ENCODE measurements at places on chromosomes 2 and 18.

DNA sequence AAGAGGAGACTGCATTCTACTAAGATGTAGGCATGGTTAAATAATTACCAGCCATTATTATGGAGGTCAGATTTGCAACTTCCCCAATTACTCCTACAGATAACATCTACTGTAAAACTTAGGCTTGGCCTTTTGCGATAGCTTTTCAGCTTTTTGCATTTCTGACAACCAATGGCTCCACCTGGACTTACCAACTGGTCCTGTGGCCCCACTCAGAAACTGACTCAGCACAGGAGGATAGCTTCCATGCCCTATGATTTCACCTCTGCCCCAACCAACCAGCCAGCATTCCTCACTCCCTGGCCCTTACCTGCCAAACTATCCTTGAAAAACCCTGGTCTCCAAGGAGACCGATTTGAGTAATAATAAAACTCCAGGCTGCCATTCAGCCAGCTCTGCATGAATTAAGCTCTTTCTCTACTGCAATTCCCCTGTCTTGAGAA is 28.2 kb downstream of the TUBB6 start:
- no peak for DNase-seq

GRCh38 chr2:106120432-106120831 is 73.7 kb downstream of the UXS1 start:
- no peak for DNase-seq

DNA sequence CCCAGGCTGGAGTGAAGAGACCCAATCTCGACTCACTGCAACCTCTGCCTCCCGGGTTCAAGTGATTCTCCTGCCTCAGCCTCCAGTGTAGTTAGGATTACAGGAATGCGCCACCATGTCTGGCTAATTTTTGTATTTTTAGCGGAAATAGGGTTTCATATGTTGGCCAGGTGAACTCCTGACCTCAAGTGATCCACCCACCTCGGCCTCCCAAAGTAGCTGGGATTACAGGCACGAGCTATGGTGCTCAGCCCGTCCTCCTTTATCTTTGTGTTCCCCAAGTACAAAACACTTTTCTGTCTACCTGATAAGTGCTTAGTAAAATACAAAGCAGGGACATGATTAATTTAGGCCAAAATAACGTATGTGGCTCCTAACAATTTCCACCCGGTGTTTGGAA is 91.2 kb upstream of the STK17B start:
- no peak for DNase-seq

DNA sequence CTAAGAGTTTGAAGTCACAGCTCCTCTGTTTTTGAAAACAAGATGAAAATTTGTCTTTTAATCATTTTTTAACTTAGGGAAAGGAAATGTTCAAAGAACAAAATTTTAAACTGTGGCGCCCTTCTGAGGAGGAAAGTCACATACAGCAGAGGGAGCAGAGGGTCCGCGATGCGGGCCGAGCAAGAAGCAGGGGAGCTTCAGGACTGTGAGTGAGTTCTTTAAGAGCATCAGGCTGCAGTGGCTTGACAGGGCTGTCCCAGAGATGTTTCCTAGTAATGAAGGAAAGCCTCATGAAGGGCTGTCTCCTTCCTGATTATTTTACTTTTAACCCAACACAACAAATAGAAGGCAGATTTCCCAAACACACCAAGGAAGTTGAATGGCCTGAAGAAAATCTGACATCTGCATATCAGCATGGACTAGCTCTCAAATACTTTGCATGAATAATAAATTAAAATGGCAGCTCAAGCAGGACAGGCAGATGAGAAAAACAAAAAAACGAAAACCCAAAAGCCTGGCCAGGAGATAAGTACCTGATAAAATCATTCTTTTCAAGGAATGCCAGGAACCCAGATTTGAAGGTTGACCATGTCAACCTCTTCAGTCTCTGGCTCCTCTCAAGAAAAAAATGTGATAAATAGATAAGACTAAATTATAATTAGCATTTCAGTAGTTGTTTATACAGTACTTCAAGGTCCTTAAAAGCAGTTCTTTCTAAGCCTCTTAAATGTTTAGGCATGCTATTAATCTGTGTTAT is 60.8 kb downstream of the SLC40A1 start:
- DNase-seq = no peak

GRCh38 chr2:178473931-178474330 is 4.5 kb downstream of the FKBP7 start:
- no peak for DNase-seq

GRCh38 chr2:10395893-10396292 is 52.2 kb downstream of the ODC1 start:
- no peak for DNase-seq

GRCh38 chr18:57286949-57287348 is 65.4 kb upstream of the ST8SIA3 start:
- no peak for DNase-seq
